ENCODE measurements at places on chromosomes 1 and 21.

DNA sequence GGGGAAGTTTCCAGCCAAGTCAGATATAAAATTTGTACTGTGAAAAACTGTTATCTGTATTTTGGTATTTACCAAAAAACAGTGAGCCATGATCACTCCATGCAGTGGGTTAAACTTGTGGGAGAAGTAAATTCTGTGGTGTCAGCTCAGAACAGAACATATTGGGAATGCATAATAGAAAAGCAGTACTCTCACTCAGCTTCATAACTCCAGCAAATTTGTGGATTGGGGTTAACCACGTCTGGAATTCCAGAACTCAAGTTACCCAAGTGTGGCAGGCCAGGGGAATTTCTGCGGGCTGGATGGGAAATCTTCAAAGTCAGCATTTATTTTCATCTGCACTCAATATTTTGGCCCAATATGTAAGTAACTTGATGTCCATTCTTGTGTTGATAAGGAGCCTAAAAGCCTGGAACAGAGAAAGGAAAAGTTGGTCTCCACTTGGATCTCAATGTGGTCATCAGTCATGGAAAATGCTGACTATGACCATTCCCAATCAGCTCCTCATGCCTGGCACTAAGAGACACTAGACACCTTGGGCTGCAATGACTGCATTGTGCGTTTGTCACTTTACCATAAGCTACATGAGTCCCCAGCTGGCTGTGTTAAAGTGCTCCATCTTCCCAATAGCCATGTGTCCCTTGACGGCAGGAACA lies 39.1 kb upstream of the ENAH start:
- DNase-seq, result no peak

DNA sequence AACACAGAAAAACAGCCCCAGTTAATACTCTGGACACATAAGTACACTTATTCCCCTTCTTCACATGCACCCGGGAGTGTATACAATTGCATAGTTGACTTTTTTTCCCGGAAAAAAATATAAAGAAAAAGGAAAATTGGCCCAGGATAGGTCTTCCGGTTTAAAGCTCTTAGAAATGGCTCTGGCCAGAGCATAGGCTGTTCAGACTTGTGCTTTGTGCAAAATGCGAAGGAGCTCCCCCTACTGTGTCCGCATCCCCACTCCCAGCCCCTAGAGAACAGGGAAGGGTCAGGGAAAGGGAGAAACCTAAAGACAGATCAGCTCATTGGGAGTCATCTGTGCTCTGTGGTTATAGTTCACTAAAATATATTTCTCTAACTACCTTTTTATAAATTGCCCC lies 5.5 kb upstream of the MTMR11 start:
- DNase-seq, result peak; percentile 43

GRCh38 chr21:16821588-16821987 lies 691.3 kb upstream of the CXADR start:
- DNase-seq, result no peak

GRCh38 chr1:109719337-109719837 lies 7.3 kb downstream of the GSTM5 start:
- no peak for DNase-seq

DNA sequence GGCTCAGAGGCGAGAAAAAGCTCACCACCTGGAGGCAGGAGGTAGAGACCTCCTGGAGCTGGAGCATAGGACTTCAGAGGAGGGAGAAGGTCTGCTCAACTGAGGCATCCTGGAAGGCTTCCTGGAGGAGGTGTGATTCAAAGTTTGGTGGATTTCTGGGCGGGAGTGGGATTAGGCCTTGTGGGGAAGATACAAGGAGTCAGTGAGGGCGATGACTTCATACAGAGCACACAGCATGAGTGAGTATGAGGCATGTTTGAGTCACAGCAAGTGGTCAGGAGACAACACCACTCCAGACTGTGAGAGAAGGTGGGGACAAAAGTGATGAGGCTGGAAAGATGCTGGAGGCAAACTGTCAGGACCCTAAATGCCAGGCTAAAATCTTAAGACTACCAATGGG lies 77.6 kb downstream of the MATN1 start:
- DNase-seq, result no peak

DNA sequence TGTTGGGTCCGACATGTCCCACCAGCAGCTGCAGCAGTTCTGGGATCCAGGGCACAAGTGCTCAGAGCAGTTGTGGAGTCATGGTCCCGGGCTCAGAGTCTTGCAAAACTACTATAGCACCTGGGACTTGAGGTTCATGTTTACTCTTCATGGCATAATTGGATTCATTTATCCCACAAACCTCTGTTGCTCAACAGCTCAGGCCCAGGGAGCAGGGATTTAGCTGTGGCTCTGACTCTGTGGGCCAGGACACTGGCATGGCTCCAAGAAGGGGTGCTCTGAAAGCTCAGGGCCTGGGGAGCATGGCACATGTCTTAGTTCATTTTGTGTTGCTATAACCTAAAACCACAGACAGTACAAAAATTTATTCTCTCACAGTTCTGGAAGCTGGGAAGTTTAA lies 626.7 kb upstream of the ADGRL2 start:
- DNase-seq, result no peak

DNA sequence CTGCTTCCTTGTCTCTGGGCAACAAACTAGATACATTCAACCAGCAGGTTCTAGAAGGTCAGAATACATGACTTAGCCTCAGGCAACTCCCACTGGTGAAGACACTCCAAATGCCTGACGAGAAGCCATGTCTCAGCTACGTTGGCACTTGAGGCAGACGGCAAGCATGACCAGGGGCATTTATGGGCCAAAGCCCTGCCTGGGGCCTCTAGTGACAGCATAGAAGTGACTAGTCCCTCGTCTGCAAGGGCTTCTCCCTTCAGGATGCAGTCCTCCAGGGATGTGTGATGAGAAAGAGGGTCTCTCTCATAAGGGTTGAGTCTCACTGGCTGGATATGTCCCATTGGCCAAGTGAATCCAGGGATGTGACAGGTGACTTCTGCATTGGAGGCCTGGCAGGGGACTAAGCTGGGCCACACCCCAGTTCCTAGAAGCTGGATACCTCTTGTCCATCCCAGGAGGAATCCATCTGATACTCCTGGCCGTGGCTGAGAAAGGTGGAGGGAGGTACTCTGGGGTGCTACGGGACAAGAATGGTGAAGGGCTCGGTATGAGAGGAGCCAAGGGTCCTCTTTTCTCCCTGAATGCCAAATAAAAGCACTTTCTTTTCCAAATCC lies 148.6 kb upstream of the HMGB4 start:
- no peak for DNase-seq

DNA sequence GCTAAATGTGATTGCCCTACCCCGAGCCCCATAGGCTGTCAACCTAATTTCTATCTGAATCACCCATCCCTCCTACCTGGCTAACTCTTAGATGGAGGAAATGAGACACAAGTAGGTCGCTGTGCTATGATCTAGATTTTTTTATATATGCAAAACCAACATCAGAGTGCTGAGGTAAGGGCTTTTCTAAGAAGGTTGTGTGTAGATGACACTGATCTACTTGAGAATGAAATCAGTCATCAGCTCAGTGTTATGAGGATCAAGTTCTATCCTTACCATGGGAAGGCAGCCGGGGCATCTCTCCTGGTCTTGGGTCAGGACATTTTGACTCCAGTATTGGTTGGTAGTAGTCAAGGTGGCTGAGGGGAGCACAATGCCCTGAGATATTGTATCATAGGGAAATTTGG lies 23.6 kb downstream of the SLAMF1 start:
- no peak for DNase-seq

DNA sequence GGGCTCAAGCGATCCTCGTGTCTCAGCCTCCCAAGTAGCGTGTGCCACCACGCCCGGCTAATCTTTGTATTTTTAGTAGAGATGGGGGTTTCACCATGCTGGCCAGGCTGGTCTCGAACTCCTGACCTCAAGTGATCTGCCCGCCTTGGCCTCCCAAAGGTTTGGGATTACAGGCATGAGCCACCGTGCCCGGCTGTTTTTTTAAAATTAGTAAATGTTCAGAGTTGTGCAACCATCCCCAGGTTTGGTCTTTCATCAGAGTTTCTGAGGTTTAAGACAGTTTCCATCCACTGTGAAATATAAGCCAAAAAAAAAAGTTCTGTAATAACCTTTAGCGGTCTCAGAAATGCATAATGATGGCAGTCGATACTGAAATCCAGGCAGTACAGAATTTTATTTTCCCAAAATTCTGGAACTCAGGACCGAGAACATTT lies 550 bp upstream of the SYT11 start:
- no peak for DNase-seq

DNA sequence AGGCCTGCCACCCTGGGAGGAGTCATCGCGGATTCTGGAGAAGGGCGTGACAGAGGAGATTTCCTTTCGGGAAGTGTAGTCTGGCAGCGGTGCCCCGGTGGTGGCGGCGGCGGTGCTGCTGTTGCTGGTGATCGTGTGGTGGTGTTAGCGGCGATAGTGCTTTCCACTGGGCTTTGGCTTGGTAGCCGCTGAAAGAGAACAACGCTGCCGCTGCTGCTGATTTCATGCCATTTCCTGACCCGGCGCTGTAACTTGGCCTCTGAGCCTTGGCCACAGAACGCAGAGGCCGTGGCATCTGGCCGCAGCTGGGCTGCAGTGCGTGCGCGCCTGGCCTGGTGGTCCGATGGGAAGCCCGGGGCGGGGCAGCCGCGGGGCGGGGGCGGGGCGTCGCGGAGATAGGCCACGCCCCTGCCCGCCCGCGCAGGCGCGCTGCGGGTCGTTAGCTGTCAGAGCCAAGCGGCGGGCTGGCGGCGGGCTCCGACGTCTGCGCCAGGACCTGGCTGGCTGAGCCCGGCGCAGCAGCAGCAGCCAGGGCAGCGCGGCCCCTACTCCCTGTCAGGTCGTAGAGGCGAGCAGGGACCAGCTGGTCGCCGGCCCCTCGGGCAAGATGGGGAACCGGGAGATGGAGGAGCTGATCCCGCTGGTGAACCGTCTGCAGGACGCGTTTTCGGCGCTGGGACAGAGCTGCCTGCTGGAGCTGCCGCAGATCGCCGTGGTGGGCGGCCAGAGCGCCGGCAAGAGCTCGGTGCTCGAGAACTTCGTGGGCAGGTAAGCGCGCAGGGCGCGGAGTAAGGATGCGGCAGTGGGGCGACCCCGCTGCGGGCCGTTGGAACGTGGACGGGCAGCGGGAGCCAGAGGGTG lies at the start of gene DNM3:
Gene DNM3, plus strand, starts transcription at position 449 of the 861 bp plus-strand sequence. Its CDS starts 159 bp downstream, at position 608.
- peak; percentile 89 for DNase-seq

GRCh38 chr1:38326856-38327255 lies 280.3 kb upstream of the POU3F1 start:
- DNase-seq, result no peak

GRCh38 chr1:237282208-237282783 lies 240.3 kb downstream of the RYR2 start:
- DNase-seq, result no peak

DNA sequence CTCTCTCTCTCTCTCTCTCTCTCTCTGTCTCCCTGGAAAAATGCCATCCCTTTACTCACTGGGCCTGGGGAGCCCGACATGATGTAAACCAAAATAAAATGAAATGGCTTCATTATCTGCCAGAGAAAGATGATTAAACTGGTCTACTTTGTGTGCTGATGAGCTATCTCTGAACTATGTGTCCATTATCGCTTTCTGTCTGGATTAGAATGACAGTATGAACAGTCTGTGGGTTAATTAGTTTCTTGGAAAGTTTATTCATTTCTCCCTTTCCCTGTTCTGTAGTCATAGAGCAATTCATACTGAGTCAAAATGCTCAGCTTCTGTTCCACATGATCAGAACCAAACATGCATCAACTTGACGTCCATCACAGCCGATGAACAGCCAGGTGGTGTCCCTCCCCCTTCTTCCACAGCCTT lies 72.4 kb upstream of the KCND3 start:
- no peak for DNase-seq

DNA sequence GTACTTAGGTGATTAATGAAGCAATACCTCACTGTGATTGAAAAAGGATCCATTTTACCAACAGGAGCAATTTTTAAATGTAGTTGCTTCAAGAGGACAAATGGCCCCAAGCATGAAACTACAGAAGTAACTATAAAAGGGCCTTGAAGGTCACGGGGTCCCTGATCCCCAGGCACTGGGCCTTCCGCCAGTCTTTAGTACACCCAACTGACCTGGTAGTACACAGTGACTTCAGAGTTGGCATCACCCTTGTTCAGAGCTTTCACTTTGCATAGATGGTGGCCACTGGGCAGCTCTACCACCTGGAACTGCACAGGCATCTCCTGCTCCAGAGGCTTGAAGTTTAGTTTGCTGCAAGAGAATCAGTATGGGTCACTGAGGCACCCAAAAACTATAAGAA lies 84.3 kb downstream of the NRDC start:
- DNase-seq, result no peak

DNA sequence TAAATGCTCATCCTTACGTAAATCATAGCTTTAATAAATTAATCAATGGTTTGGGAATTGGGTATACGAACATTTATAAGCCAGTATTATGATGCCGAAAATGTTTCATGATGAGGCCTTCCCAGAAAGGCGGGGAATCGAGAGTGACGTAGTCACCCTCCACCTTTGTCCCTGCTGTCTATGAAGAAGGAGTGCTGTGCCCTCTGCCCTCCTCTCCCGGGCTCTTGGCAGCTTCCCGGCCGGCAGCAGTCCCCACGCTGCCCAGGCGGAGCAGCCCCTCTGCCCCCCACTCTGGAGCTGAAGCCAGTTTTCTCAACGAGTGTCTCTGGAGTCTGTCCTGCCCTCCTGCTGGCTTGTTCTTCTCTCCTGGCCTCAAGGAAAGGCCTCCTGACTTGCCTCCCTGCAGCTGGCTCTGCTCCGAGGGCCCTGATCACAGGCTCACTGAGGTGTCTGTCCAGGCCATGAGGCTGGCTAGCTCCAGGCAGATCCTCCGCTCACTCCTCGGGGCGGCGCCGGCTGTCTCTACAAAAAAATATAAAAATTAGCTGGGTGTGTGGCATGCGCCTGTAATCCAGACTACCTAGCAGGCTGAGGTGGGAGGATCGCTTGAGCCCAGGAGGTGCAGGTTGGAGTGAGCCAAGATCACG lies 150.7 kb upstream of the COL6A1 start:
- DNase-seq, result no peak

DNA sequence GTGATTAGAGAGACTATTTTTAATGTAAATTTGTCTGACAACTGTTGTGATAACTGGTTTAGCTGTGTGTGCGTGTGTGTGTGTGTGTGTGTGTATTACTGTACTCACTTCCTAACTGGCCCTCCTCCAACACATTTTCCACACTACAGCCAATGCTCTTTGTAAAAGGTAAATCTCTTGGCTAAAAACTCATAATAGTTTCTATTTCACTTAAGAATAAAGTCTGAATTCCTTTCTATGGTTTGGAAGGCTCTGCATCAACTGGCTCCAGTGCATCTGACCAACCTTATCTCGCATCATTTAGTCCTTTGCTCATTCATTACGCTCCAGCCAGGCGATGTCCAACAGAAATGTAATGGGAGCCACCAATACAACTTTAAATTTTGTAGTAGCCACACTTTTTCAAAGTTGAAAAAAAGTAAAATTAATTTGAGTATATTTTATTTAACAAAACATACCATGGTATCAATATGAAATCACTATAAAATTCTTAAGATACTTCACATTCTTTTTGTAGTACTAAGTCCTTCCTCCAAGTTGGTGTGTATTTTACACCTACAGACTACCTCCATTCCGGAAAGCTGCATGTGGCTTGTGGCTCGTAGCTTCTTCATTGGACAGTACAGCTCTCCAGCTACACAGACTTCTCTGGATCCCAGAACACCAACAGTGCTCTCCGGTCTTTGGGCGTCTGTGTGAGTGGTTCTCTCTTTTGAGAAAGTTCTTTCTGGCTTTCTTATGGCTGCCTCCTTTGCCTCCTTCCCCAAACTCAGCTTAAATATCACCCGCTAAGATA lies 68.9 kb downstream of the NRIP1 start:
- no peak for DNase-seq

Data from hippocampal formation (tissue), 2 donors.